Dorsolateral prefrontal cortex (tissue), 122 donors: ENCODE measurements at places on chromosomes 11 and 22. TPM values are rescaled to one million over a fixed set of nuclear protein-coding genes. Genes with fewer than 3 reads are reported as not detected.
A peak's percentile ranks its signal among the peaks of the same experiment; 100 is the strongest.

DNA sequence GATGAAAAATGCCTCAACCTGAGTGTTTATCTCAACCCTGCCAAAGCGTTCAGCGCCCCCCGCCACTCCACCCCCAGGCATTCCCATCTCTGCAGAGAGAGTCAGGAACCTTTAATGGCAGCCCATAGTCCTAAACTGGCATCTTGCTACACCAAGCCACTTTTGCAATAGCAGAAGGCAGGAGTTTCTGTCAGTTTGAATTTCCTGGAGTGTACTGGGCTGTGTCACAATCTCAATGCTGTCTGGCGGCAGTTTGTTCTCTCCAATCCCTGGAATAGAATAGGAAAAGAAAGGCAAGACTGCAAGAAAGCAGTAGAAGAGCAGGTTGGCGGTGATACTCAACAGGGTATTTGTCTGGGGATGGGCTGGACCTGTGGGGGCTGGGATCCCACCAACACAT, 32.9 kb upstream of the FLI1 start:
- DNase-seq, result no peak

GRCh38 chr11:85626496-85626895, 648 bp downstream of the DLG2 start:
- no peak for DNase-seq

DNA sequence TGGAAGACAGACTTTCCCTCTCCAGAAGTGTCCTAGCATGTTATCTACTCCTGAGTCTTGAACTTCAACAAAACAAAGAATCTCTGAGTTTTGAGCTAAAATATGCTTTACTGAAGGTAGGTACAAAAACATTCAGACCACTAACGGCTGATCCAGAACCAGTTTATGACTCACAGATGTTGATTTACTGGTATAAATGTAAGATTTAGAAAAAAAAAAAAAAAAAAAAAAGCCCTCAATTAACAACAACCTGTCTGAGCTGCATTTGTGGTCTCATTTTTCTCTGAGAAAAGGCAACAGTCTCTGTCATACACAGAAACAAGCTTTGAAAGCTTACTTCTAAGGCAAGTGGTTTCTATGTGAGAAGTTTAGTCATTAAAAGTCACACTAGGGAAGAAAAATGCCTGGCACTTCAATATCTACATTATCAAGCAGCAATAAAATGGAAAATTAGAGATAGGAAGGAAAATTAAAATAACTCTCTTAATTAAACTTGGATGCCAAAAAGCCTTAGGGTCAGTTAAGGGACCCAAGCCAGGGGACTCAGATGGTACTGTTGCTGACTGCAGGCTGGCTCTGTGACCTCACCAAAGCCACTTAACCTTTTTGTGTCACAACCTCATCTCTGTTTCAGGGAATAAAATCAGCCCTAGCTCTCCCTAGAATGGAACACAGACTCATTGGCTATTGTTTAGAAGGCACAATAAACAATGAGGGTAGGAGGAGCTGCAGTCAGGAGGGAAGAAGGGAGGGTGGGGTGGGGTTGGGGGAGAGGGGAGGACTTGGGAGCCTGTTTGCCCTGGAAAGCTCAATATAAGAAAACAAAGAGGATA, 61.7 kb downstream of the ETS1 start:
- DNase-seq, result no peak

Gene BATF2
- 1.9 TPM for total RNA-seq

Gene LDHAL6A
- total RNA-seq, result 0.60 TPM

- DNase-seq, result no peak
Measured at GRCh38 chr11:71418643-71419042, 29.6 kb downstream of the DHCR7 start.

- no peak for DNase-seq
Measured at GRCh38 chr11:94665116-94665659, 98.0 kb downstream of the PIWIL4 start.

Gene CEP57
- total RNA-seq, result 33.7 TPM

Gene RRM1
- 25.8 TPM for total RNA-seq

GRCh38 chr22:29623553-29624169, 20.2 kb downstream of the NF2 start:
- no peak for DNase-seq

DNA sequence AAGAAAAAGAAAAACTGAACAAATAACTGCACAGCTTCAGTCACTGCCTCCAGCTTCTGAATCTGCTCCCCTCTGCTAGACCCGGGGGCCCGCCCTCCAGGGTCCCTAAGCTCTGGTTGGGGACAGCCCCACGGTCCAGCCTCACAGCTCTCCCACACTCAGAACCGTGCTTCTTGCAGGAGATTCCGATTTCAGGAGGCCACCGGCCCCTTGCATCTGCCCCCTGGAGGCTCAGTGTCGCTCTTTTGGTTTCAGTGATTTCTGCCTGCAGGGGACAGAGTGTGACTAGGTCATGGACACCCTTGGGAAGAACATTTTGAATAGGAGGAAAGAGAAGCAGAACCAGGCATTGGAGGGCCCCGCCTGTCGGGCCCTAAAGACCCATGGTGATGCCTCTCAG, 23.1 kb upstream of the RPS3 start:
- no peak for DNase-seq

Gene GP1BB
- total RNA-seq, result 46.5 TPM

Gene ZBTB16
- total RNA-seq, result 198 TPM

DNA sequence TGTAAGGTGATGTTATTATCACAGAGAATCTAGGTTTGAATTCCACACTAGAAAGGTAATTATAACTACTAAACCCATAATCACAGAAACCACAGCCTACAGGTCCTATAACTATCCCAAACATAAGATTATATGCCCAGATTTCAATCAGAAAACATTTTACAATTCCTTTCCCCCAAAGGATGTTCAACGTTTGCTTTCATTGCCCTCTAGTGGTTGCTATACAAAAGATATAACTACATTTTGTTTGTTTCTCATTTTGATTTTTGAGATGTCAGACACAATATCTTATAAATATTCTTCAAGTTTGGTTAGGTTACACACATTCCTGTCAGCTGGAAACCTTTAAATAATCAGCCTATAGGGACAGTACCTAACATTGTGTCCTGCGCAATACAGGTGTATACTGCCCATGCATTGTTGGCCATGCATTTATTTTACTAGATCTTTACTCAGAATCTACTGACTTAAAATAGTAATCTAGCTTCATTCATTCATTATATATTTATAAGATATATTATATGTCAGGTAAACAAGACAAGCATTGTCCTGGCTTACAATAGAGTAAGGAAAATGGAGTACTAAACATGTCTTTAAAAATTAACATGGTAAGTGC, 530.5 kb upstream of the CCDC90B start:
- DNase-seq, result no peak

GRCh38 chr11:47162426-47162825, 14.3 kb downstream of the ARFGAP2 start:
- DNase-seq, result no peak

- DNase-seq, result no peak
Measured at GRCh38 chr11:101743828-101744227, 160.0 kb upstream of the TRPC6 start.

DNA sequence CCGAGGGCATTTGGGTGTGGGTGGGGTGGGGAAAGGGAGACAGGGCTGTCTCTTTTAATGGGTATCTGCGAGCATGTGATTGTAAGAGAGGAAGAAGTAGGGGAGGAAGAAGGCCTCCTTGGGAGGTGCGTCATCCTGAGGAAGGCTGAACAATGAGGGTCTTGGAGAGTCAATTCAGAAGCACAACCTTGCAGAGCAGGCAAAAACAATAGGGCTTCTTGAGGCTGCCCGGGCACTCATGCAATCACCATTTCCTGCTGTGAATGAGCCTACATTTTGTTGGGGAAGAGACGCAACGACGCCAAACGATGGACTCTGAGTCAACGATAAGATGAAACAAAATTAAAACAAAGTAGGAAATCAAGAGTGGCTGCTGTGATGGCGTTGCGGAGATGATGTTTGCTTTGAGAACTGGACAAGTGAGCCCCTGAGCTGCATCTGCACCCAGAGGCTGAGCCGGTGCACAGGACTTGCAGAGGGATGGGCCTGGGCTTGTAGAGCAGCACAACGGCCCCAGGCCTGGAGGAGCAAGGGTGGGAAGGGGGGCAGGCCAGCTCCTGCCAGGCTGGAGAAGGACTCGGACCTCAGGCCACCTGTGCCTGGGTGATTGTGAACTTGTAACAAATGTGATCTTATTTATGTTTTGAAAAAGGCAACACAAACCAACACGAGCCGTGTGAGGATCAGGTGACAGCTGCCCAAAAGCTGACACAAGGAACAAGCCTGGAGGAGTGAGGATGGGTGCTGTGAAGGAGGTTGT, 92.3 kb upstream of the B3GAT1 start:
- DNase-seq, result no peak

DNA sequence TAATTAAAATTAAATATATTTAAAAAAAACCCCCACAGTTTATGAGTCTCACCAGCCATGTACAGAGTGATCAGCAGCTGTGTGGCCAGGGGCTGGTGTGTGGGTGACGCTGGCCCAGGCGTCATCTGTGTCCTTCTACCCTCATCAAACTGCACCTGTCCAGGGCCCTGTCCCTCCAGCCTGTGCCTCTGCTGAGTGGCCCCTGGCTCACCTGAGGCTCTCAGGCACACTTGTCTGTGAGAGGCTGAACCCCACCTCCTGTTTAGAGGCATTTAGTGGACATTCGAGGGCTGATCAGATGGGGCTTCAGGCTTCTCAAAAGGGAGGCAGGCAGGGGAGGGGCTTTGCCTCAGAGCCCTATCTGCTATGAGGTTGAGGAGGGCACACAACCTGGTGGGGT, 29.9 kb upstream of the SMIM38 start:
- DNase-seq, result no peak

- DNase-seq, result peak; percentile 45
Measured at GRCh38 chr11:95849087-95849825, 59.0 kb downstream of the CEP57 start.

GRCh38 chr11:2518111-2518982, 73.5 kb downstream of the KCNQ1 start:
- peak; percentile 15 for DNase-seq

Gene PRR33
- not detected for total RNA-seq
